Activated T-cell treated with anti-CD3 and anti-CD28 coated beads, Interleukin-2, amount 50 U/mL, for 72 hours (primary cell): ENCODE measurements at places on chromosomes 2 and 18.

GRCh38 chr2:238906936-238907716 lies 59.2 kb downstream of the TWIST2 start:
- no peaks in the 10 kb centered on the region for H3K4me1 ChIP-seq
- no peaks in the 10 kb centered on the region for H3K36me3 ChIP-seq
- no peak overlapping the region for H3K4me3 ChIP-seq
- DNase-seq = no peak
- no peaks in the 10 kb centered on the region for H3K27me3 ChIP-seq

DNA sequence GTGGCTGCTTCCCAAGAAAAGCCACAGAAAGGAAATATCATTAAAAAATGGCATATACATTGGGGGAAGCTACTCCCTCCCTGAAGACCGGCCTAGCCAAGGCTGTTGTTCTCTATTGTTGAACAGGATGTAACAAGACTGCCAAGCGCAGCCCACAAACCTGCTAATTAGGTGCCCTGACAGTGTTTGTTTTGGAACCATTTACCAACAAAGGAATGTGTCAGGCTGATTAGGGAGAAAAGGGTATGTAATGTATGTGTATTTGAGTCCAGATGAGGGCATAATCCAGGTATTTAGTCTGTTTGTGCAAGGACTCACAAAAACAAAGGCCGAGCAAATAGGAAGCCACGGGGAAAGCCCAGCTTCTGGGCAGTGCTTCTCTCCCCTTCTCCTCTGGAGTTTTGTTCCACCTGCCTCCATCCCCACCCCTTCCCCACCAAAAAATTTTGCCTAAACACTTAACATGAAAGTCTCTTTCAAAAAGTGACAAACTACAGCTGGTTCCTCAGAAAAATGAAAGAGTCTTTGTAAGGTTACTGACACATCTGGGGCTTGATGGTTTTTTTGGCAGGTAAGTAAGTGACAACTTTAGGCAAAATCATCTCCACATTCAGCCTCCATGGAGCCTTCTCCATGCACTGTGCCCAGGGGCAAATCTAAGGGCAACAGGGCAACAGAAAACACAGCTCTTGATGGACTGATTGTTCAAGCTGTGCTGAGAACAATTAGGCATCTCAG lies 78.3 kb upstream of the FZD5 start:
- no peak overlapping the region for H3K4me3 ChIP-seq
- peak overlapping the region; percentile 24 for H3K27ac ChIP-seq
- no peaks in the 10 kb centered on the region for H3K4me1 ChIP-seq
- no peaks in the 10 kb centered on the region for H3K27me3 ChIP-seq
- no peak for DNase-seq

DNA sequence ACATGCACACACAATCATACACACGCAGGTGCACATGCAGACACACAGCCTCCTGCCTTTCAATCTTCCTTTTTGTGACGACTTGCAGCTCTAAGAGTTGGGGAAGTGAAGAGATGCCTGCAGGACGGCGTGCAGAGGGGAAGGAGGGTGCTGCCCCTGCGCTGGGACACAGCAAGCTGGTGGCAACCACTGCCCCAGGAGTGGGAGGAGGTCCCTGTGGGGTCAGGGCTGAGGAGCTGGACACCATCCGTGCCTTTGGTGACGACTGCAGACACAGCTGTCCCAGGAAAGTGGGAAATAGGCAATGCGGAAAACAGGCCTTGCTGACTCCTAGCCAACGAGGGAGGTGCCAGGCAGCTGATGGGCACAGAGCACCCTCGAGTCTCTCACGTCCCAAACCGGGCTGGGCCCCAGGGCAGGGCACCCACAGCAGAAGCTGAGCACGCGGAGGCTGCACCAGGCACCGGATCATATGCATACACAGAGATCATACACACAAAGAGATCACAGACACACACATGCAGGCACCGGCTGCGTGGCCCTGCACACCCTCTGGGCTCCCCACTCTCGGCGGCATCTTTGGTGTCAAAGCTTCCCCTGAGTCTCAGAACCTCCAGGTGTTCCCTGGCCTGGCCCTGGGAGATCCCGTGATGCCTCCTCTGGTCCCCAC lies 146.1 kb downstream of the PXDN start:
- no peak overlapping the region for H3K27ac ChIP-seq
- no peaks in the 10 kb centered on the region for H3K36me3 ChIP-seq
- no peaks in the 10 kb centered on the region for H3K27me3 ChIP-seq
- H3K4me1 ChIP-seq = no peaks in the 10 kb centered on the region
- DNase-seq = no peak
- no peak overlapping the region for H3K4me3 ChIP-seq

- H3K4me3 ChIP-seq = no peak overlapping the region
- no peaks in the 10 kb centered on the region for H3K27me3 ChIP-seq
- no peak for DNase-seq
- H3K27ac ChIP-seq = no peak overlapping the region
- no peaks in the 10 kb centered on the region for H3K4me1 ChIP-seq
Measured at GRCh38 chr2:51329512-51329911, 297.6 kb upstream of the NRXN1 start.
